Fibroblast of lung (primary cell): ENCODE measurements at places on chromosomes 3 and 15.

- DNase-seq = no peak
These were observed 203.6 kb downstream of the LSAMP start for GRCh38 chr3:116241677-116242076.

DNA sequence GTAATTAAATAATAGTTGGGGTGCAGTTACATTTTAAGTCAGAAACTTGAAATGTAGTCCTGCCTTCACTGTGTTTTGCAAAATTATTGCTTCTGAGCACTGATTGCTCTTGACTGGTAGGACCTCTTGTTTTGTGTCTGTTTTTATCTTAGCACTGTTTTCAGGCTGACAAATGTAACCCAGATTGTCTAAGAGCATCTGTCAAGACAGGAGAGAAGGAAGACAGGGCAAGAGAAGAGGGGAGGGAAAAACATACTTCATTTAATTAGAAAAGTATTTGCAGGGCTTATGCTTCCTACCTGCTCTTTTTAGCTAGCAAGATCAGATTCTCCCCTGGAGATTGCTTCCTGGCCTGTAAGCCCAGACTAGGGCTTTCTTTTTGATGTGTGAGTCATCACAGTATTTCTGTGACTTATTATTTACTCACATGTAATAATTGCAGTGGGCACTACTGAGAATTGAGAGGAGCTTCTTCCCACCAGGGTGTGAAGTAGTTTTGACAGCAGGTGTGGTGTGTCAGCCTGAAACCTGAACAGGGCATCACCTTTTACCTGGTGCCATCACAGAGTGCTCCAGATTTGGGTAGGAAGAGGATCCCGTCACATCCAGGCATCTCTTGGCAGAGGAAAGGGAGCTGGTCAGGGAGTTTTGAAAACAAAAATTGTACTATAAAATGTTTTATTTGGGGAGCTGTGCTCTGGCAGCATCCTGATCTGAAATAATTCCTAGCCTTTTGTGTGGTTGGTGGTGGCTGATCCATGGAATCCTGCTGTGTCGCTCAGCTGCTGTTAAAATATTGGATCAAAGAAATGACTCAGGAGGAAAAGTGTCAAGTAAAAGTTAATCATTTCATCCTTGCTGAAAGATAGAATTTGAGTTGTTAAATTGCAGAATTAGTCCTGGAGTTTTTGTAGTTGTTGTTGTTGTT is 98.2 kb downstream of the TMEM108 start:
- DNase-seq = no peak

- DNase-seq = peak; percentile 89
These were observed 495 bp upstream of the COL7A1 start for GRCh38 chr3:48595526-48596121.

DNA sequence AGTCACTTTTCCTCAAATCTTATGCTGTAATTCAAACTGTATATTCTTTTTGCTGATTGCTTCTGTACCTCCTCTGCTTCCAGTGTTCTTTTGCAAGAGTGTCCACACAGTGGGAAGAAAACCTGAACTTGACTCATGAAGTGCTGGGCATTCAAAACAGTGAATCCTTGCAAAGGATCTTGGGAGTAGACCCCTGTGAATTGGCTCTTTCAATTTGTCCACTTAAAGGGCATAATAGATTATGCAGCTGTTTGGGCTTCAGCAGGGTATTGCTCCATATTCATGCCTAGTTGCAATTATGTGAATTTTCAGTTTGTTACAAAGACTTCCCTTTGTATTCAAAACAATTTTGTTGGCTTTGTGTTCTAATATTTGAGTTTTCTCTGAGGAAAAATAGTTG is 11.4 kb downstream of the ZFAND6 start:
- peak; percentile 25 for DNase-seq

- no peak for DNase-seq
These were observed 109.9 kb downstream of the IQSEC1 start for GRCh38 chr3:12963231-12963896.

GRCh38 chr15:44084171-44084570 is 110.9 kb downstream of the FRMD5 start:
- DNase-seq = peak; percentile 80
